Fibroblast of villous mesenchyme (primary cell): ENCODE measurements at places on chromosomes 6 and 20. TPM values are rescaled to one million over a fixed set of nuclear protein-coding genes. Genes with fewer than 3 reads are reported as not detected.
A peak's percentile ranks its signal among the peaks of the same experiment; 100 is the strongest.

Gene IFNGR1
- 26.7 and 47.5 TPM in 2 replicates for total RNA-seq

Gene ANKRD6
- 1.3 TPM in 2 replicates for total RNA-seq

Gene NKAIN2
- not detected in 2 replicates for total RNA-seq

Gene PPP1R11
- total RNA-seq = 23.7 and 33.2 TPM in 2 replicates

DNA sequence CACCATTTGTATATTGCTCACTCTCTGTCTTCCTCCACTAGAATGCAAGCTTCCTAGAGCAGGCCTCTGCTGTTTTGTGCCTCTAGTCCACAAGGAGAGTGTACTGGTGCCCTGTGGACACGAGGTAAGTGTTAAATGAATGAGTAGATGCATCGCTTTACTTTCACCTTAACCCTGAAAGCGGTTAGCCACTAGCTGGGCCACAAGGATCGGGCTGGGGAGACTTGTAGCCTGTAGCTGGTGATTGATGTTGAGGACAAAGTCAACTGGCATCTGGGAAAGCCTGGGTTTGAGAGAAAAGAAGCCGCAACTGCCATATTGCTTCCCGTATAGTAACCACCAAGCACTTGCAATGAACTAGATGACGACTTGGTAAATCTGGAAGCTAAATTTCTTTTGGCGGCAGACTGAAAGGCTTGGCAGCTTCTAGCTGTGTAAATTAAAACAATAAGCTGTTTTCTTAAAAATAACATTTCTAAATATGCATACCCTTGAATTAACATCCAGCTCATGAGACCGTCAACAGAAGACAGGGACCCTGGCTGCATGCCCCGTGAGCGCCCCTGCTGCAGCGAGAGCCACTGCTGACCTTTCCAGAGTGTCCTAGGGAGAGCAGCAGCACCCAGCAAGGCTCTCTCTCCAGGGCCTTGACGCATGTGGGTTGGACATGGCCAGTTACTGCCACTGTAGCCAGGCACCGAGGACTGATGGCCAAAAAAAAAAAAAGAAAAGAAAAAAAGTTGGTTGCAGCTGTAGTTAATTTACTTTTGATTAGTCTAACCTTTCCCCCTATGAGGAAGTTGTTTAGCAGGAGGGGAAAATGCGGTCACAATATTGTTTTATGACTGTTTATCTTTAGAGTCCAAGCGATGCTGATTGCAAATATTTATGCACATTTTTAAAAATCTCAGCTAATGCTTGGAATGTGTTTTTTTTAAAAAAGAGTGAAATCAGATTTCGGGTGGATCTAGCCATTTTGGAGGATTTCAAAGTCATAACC is 315.1 kb downstream of the TFAP2C start:
- peak; percentile 52 for DNase-seq

DNA sequence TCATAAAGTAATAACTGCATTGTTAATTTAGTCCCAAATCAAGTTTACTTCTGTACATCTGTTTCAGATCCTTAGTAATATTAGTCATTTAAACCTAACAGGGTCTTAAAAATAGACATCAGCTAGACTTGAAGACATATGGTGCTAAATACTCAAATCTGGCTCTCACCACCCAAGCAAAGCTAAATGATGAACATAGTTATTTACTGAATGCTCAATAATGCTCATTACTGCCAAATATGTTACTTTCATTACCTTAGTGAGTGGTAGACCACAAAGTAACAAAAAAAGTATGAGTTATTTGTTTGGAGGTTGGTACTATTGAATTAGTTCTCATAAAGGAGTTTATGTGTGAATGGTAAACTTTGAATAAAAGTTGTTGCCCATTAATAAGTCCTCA is 502.1 kb downstream of the PKHD1 start:
- no peak for DNase-seq

DNA sequence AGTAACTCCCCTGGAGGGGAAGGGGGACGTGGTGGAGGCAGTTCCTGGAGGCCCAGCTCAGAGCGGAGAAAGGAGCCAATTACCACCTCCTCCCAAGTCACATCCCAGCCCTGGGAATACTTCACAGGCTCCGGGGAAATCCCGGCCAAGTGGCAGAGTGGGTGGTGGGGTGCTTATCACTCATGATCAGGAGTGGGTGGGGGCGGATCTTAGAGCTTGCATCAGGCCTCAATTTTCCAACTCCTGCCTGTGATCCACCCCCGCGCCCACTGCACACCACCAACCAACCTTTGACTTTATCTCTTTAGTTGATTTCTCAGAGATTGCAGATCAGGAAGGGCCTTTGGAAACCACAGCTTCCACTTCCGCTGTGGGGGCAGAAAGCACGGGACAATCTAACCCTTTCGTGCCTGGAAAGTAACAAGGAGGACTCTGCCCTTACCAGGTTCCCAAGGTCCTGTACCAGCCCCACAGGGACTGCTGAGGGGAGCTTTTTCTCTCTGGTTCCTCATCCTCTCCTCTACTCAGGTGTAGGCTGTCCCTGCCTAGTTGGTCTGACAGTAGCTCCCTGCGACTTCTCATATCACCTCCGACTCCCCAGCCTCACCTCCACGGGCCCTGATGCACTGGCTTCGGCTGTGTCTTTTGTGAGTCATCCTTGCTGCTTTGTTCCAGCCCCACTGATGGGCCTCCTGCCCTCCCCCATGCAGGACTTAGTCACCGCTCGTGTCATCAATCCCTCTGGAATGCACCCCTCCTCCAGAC is 24.9 kb upstream of the IER3 start:
- DNase-seq = peak; percentile 95

DNA sequence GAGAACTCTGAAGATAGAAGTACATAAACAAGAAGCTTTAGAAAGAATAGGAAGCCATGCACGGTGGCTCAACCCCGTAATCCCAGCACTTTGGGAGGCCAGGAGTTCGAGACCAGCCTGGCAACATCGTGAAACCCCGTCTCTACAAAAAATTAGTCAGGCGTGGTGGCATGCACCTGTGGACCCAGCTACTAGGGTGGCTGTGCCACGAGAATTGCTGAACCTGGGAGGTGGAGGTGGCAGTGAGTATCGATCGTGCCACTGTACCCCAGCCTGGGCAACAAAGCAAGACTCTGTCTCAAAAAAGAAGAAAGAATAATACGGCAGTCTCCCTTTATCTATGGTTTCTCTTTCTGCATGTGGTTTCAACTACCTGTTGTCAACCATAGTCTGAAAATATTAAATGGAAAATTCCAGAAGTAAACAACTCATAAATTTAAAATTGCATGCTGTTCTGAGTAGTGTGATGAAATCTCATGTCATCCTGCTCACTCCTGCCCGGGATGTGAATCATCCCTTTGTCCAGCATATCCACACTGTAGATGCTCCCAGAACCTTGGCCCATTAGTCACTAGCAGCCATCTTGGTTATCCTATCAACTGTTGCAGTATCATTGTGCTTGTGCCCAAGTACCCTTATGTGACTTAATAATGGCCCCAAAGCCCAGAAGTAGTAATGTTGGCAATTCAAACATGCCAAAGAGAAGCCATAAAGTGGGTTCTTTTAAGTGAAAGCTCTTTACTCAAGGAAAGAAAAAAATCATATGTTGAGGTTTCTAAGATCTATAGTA is 22.1 kb downstream of the DEK start:
- peak; percentile 88 for DNase-seq

DNA sequence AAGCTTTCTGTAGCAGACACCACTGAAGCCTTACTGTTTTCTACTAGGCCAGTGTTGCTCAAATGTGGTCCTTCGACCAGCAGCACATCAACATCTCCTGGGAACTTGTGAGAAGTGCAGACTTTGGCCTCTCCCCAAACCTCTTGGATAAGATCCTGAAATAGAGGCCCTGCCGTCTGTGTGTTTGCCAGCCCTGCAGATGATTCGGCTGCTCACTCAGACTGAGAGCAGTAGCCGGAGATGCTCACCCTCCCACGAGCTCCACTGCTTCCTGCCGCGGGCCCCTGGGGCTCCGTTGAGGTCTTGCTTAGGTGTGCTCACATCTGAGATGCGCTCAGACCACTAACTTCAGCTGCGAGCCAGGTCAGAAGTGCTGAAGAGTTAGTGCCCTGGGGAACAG is 129.5 kb upstream of the SSTR4 start:
- no peak for DNase-seq

DNA sequence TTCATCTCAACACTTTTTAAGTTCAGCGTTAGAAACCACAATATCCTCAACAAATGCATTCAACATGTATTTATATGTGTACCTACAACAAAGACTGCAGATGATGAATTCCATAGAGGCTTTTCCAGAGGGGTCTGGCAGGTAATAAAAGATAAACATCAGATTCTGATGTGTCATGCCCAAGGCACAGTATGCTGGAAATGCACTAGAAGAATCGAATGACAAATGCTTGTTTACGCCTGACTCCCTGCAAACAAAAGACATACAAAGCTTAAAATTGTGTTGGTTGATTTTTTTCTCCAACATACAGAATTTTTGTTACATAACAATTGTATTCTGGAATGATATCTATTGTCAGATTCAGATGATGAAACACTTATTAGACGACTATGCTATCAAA is at the start of gene LGSN:
Gene LGSN (minus strand): TSS at position 45 of the 400 bp plus-strand sequence. CDS start 40 bp downstream, at position 5.
- no peak for DNase-seq

DNA sequence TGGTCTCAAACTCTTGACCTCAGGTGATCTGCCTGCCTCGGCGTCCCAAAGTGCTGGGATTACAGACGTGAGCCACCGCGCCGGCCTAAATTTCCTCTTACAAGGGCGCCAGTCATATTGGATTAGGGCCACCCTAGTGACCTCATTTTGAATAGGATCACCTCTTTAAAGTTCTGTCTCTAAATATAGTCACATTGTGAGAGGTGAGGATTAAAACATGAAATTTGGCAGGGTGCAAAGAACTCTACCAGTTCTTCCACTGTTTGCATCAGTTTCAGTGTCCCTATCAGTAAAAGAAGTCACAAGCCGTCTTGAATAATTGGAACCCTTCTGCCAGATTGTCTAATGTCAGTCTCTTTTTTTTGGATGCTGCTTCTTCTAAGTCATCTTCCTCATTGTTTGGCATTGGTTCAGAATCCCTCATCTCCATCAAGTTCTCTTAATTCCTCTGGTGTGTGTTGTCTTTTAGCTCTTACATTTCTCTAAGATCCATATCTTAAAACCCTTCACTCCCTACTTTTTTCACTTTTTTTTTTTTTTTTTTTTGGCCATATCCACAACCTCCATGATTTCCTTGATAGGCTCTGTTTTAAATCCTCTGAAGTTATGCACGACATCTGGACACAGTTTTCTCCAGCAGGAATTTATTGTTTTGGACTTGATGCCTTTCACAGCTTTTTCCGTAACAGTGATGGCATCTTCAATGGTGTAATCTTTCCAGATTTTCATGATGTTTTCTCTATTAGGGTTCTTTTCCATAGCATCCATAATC is 56.8 kb downstream of the NCOA3 start:
- peak; percentile 85 for DNase-seq

GRCh38 chr6:45837541-45838200 is 178.0 kb downstream of the CLIC5 start:
- DNase-seq = no peak

DNA sequence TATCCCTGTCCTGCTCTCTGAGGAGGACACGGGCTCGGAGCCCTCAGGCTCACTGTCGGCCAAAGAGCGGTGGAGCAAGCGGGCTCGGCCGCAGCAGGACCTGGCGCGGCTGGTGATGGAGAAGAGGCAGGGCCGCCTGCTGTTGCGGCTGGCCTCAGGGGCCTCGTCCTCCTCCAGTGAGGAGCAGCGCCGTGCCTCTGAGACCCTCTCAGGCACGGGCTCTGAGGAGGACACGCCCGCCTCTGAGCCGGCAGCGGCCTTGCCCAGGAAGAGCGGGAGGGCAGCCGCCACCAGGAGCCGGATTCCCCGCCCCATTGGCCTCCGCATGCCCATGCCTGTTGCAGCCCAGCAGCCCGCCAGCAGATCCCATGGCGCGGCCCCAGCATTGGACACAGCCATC is 14.2 kb upstream of the SLC22A7 start:
- no peak for DNase-seq

- no peak for DNase-seq
Measured at GRCh38 chr20:59160389-59161115, 3.1 kb upstream of the ZNF831 start.

GRCh38 chr20:17912916-17913315 is 55.7 kb downstream of the SNX5 start:
- peak; percentile 30 for DNase-seq

DNA sequence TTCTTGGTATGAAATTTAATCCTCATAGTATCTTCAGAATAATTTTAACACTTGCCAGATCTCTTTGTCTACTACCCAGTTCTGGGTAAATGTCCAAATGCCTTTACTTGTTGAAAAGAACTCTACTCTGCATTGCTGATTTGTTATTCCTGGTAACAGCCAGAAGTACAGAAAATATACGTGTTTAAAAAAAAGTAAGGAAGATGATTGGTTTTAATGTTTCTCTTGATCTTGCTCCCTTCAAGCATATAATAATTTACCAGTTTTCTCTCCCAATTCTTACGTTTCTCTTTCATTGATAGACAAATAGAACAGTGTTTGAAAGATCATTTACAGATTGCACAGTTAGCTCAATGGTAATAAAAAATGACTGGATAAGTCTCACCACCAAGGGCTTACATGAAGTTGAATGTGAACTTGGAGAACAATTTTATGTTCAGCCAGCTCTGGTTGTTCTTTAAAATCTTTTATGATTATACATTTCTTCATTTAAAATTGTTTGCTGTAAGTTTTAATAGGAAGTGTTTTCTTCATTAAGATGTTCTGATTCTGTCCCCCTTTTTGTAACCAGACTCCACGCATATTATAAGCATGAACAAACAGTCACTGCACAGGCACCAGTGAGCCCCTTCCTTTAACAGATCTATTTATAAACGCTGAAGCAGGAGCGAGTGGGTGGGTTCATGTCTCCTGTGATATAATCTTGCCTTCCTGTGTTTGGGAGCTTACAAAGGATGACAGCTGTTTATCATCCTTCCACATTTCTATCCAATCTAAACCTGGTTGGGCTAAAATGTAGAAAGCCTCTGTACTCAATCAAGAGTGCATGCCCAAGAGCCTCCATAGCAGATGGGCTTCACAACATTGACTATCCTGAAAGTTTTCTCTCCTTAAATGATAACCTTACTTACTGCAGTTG is 299.5 kb downstream of the PRL start:
- DNase-seq = no peak

DNA sequence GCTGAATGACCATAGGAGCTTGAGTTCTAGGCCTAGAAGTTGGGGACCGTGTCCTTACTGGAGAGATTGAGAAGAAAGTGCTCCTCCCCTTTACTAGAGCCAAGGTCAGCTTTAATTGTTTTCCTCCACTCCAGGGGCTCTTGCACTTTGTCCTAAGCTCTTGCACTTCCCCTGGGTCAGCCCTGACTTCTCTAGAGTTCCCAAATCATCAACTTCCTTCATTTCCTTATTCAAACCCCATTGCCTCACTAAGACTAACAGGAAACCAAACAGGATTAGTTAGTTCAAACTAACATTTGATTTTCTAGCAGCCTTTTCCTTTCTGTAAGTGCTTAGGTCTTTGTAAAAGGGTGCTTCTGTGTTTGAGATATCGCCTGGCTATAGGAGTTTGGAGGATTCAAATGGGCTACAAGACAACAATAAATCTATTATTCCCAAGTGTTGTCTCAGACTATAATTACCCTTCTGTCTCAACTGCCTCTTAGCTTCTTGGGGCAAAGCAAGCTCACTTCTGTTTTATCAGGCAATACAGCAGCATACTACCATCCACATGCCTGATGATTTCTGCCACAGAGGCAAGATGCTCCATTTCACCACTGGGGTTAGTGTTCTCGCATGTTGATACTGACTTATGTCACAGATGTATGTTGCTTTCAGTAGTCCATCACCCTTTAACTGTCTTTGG is 12.8 kb upstream of the DTNBP1 start:
- no peak for DNase-seq
